ENCODE measurements at places on chromosomes 13 and 19. TPM values are rescaled to one million over a fixed set of nuclear protein-coding genes. Genes with fewer than 3 reads are reported as not detected.

DNA sequence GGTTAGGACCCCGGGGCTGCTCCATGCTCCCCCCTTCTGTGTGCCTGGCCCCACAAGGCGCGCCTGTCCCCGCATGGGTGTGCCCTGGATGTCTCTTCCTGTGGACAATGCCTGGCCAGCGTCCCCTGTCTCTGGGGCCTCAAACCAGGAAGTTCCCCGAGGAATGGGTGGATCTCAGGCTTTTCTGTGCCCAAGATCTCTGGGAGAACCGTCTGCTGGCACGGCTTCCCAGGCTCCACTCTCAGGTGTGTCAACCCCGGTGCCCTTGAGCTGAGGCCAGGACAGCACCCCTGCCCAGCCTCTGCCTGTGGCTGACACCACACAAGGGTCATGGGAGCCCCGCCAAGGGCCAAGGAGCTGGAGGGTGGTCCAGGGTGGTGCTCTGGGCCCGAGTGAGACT, 15.7 kb downstream of the ZNF444 start:
- DNase-seq, result no peak

C1QTNF9B gene
- not detected for total RNA-seq

KASH5 gene
- total RNA-seq, result not detected

DNA sequence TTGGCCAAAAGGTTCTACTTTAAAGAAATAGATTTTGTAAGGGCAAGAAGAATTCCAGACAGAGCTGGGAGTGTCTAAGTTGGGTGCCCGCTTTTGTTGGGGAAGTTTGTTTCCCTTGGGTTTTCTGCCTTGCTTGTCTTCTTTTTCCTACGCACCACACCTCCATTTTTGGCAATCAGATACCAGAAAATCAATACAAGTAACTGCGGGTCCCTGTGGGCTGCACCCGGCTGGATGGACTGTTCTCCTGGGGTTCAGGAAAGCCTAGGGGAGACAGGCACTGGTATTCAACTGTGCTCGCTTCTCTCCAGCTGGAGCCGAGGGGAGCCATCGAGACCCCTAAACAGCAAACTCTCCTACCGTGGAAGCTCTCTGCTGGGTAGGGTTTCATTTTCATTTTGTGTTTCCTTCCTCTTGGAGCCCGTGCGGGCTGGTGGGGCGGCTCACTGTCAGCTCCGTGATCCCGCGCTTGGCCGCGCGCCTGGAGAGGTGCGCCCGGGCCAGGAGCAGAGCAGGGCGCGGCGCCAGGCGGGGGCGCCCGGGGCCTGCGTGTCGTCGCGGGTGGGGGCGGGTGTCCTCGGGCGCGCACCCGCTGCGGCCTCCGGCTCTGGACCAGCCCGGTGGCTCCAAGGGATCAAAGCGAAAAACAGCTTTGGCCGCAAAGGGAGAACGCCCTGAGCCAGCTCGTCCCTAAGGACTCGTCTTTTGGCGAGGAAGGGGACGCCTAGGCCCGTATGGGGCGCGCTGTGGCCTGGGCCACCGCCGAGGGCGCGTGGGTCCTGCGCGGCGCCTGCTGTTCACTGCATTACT, 347.2 kb downstream of the ZNF536 start:
- peak; percentile 43 for DNase-seq

DNA sequence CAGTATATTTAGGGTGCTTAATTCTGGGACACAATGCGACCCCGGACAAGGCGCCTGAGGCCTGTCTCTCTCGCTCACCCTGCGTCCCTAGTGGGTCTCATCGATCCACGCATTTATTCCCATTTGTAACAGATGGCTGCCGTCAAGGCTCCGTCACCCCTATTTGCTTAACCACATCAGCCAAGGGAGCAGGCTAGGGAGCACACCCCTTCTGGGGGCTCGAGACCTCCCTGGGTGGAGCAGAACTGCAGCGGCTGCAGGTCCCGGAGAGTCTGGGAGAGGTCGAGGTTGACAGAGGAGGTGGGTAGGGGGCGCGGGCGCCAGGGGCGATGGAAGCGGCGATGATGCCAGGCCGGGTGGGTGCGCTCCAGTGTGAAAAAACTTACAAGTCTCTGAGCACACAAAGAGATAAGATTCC, 507 bp downstream of the ALG5 start:
- peak; percentile 28 for DNase-seq

DNA sequence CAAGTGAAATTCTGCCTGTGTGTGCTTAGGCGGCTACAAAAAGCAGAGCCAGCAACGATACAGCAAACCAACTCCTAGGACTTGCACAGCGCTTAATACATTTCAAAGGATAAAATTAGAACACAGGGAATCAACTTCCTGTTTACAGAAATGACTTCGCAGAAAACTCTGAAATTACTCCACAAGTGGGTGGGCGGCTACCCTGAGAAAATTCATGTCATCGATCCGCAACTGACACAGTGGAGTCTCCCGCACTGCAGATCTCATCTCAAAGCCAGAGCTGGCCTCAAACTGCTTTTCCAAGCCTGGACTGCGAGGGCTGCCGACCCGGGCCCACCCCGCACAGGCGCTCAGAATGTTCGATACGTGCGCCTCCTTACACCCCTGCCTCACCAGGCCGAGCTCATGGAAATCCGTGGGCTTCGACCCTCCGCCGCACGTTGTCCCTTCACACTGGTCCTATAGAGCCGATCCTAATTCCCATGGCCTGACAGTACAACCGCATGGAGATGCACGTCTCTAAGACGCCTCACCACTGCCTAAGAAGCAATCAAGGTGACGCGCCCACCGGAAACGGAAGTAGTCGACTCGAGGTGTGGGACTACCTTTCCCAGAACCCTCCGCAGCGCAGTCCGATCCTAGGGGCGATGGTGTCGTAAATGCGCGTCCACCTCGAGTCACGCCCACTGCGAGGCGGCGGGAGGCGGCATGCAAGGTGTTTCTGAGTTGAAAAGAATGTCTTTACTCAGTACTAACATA, at the start of gene ZNF229:
ZNF229 (minus strand) TSS at position 557 of the 759 bp plus-strand sequence. CDS start 5,625 bp downstream, outside the sequence.
- DNase-seq, result peak; percentile 92

GRCh38 chr13:37194428-37194861, 89.0 kb upstream of the CSNK1A1L start:
- DNase-seq, result no peak

DNA sequence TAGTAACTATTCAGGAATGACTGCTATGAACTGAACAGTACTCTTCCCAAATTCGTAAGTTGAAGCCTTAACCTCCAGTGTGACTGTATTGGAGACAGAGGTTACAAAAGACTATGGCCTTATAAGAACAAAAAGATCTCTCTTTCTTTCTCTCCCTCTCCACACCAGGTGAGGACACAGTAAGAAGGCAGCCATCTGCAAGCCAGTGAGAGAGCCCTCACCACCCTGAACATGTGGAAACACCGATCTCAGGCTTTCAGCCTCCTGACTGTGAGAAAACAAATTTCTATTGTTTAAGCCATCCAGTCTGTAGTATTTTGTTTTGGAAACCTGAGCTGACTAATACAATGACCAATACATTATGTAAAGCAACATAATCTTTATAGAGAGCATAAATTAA, 888.9 kb downstream of the SLITRK1 start:
- DNase-seq, result no peak

HSH2D gene
- total RNA-seq, result 83.6 TPM

SLC7A10 gene
- not detected for total RNA-seq

FARP1 gene
- 1.1 TPM for total RNA-seq

Measured in activated CD8-positive, alpha-beta T cell treated with anti-CD3 and anti-CD28 coated beads, Interleukin-2, amount 10 ng/mL, durations not matched to agents 7 days and 5 days (primary cell).